Activated T-helper 2 cell treated with anti-CD3 and anti-CD28 coated beads, Interferon-gamma antibody, Interleukin-2, Interleukin-4, amounts not matched to agents 10 μg/mL and 5 μg/mL and 100 μg/mL, durations not matched to agents 14 hours and 24 hours and 36 hours (primary cell): ENCODE measurements at places on chromosomes 12 and 14.
A peak's percentile ranks its signal among the peaks of the same experiment; 100 is the strongest.

DNA sequence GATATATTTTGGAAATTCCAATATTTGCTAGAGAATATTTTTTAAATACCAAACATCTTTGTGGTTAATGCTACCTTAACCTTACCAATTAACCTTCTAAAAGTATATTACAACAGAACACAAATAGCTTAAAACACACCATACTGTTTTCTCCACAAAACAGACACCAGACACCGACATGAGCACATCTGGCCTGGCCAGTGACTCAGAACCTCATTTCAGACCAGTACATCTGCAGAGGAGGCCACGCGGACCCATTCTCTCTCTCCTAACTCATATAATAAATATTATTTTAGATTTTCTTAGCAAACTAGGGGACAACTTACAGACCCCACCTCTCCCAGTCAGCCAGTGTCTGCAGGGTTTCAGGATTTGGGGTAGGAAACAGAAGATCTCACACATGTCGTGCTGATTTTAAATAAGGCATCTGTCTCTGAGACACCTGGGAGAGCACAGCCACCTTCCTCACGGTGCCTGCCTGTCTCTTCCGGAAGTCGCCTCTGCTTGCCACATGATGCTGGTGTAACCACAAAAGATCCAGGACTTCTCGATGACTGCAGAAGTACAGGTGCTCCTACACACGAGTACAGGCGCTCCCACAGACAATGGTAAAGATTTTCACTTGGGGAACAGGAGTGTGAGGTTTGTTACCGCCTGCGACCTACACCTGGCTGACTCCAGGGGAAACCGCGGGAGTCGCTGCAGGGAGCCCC is 9.7 kb upstream of the ANKLE2 start:
- peaks cover 60% of the 10 kb centered on the region for H3K36me3 ChIP-seq
- peak overlapping the region; percentile 53 for H3K27ac ChIP-seq
- no peak overlapping the region for H3K4me3 ChIP-seq
- DNase-seq: peak; percentile 21

GRCh38 chr12:22272335-22273151 is 62.0 kb downstream of the ST8SIA1 start:
- H3K4me3 ChIP-seq: no peak overlapping the region
- peaks cover 1% of the 10 kb centered on the region for H3K27me3 ChIP-seq
- no peaks in the 10 kb centered on the region for H3K36me3 ChIP-seq
- peaks cover 1% of the 10 kb centered on the region for H3K4me1 ChIP-seq
- H3K27ac ChIP-seq: no peak overlapping the region

DNA sequence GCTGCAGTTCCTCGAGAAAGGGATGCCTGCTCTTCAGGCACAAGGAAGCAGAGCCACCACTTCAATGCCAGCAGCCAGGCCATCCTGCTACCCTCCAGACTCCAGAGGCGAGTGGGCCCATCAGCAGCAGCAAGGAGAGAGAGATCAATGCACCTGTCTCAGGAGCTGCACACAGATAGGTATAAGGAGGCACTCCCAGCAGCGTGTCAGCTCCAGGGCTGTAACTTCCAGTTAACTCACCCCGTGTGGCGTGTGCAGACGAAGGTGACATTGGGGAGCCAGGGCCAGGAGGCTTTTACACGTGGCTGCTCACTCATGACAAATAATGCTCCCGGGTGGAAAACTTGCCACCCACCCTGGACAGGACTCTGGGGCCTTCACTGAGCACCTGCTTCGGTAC is 24.2 kb downstream of the GALNT16 start:
- H3K27me3 ChIP-seq: peaks cover 5% of the 10 kb centered on the region
- no peak overlapping the region for H3K4me3 ChIP-seq
- H3K4me1 ChIP-seq: no peaks in the 10 kb centered on the region

- H3K36me3 ChIP-seq: no peaks in the 10 kb centered on the region
- H3K4me3 ChIP-seq: no peak overlapping the region
- H3K4me1 ChIP-seq: peaks cover 11% of the 10 kb centered on the region
- DNase-seq: no peak
- peaks cover 12% of the 10 kb centered on the region for H3K27me3 ChIP-seq
These were observed 38.2 kb upstream of the MAP1LC3B2 start for GRCh38 chr12:116520801-116521471.
